Central memory CD4-positive, alpha-beta T cell (primary cell): ENCODE measurements at places on chromosomes 7 and 10.

DNA sequence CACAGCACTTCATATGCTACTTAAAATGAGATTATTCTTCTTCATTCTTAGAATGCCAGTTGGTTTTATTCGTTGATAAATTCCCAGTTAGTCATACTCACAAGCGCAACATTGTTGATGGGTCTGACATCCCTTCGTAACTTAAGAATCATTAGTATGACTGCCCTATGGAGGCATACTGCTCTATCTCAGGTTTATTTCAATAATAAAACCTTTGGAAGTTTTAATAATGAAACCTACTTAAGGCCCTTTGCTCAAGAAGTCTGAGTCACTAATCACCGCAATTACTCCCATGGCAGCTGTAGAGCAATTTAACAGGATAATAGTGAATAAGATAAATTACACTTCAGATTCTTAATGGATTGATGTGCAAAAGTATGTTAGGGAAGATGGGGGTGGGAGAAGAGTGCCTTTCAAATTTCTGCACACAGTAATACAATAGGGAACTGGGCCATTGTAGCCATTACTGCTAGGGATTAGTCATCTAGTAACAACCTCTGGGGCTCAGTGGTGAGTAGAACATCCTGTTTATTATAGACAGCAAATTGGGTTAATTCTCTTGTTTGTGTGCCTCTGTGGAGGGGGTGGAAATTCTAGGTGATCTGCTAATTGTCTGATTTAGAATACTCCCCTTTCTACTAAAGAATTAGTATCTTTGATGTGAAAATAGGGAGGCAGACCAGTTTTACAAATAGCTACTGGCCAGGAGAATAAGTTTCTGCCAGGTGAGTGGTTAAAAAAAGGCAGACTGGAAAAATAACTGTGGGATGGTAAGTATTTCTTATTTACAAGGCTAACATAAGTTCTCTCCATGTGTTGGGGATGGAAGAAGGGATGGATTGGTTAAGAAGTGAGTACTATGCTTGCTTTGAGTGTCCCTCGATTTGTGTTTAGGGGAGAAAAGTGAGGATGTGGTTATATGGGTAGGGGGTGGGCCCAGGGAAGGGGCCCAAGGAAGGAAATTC is 74.5 kb upstream of the VKORC1L1 start:
- no peak for DNase-seq

DNA sequence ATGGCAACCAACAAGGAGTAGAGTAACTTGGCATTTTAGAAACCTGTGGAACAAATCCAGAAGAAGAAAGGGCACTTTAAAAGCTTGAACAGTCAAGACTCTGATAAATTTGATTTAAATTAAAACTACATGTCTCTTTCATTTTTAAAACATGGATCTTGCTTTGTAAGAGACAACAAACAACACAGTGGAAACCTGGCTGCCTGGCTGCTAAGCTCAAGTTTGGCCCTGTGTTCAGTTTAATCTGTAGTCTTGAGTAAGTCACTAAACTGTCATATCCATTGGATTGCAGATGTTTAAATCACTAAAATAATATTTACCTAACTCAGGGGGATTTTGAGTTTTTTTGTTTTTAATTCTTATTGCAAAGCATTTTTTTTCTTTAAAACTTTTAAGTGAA is 374.9 kb upstream of the SEMA3D start:
- DNase-seq, result no peak

DNA sequence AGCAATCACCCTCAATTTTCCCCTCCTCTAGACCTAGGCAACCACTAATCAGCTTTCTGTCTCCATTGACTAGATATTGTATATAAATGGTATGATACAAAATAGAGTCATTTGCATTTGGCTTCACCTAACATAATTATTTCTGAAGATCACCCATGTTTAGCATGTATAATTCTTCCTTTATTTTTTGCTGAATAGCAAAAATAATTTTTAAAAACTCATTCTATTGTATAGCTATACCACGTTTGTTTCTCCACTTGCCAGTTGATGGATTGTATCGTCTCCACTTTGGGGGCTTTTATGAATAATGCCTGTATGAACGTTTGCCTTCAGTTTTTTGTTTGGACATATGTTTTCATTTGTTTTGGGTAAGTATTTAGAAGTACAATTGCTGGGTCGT is 95.3 kb downstream of the ZNRF2 start:
- DNase-seq, result no peak

- no peak for DNase-seq
Measured at GRCh38 chr10:35626971-35627507, 15.1 kb downstream of the FZD8 start.

- no peak for DNase-seq
Measured at GRCh38 chr7:14900051-14900450, 2.5 kb downstream of the DGKB start.

DNA sequence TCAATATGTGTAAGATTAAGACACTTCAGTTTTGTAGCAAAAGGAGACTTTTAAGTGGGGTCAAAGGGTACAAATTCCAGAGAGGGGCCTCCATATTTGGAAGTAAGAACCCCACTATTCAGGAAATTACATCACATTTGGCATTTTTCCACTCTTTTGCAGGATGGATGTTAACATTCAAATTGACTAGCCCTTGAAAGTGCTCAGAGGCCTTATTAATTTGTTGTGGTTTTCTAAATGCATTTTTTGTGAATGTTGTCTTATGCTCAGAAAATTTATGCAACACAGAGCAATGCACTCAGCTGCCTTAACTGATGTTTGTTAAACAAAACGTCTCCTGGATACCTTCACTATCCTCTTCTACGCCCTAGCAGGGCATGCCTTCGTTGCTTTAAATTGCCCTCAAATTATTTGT is 50.9 kb upstream of the PDLIM1 start:
- DNase-seq, result no peak

GRCh38 chr10:86803156-86803555 is 46.7 kb downstream of the BMPR1A start:
- no peak for DNase-seq

DNA sequence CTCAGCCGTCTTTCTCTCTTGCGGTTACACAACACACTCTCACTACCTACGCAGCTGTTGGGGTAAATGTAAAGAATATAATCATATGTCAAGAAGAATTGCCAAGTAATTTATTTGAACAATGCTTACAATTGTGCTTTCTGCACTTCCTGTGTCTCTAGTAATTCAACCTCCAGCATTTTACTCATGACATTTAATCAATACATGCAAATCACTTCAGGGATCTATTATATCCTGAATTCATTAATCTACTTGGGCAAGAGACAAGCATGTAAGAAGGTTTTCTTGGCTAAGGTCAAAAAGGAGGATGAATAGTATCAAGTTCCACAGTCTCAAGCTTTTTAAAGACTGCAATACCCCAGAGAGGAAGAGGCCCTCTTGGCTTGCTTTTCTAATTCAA is 562.9 kb upstream of the ADARB2 start:
- DNase-seq, result no peak

DNA sequence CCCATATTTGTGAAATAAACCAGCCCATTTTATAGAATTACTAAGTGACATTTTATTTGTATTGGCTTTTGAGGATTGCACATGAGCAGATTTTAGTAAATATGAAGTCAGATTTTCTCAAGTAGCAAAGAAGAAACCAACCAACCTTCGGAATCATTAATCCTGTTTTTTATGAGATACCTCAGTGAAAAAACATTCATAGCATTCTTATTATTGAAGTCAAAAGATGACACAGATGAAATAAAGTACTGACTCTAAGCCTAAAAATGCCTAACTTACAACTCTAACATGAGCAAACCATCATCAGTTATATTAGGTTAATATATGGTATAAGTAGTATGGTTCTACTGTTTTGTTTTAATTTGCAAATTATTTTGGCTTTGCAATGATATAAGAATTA is 59.9 kb upstream of the AGBL3 start:
- no peak for DNase-seq

GRCh38 chr7:70678621-70679251 is 453.2 kb upstream of the GALNT17 start:
- DNase-seq, result no peak

- no peak for DNase-seq
Measured at GRCh38 chr10:71080381-71081228, 131.8 kb upstream of the UNC5B start.

DNA sequence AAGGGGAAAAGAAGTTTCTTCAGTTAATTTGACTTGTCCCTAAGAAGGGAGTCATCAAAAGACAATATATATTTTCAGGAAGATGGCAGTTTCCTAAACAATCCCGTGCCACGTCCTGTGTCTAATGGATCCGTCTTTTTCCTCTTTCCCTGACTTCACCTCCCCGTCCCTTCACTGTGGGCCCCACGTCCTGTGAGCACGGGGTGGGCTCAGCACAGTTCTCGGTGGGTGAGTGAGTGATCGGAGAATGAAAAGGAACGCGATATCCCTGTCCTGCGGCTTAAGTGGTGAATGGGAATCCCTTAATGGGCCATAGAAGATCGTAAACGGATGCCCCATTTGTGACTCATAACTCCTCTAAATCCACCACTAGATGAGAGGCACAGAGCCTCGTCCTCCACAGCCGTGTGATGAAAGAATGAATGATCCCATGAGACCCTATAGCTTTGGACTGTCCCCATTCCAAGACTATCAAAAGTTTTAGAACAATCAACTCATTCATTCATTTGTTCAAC is 63.5 kb upstream of the PITRM1 start:
- DNase-seq, result no peak

DNA sequence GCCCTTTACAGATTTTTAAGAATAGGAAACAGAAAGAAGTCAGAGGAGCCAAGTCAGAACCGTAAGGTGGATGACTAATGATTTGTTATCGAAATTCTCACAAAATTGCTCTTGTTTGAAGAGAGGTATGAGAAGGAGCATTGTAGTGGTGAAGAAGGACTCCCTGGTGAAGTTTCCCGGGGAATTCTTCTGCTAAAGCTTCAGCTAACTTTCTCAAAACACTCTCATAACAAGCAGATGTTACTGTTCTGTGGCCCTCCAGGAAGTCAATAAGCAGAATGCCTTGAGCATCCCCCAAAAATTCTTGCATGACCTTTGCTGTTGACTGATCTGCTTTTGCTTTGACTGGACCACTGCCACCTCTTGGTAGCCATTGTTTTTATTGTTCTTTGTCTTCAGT is 152.9 kb downstream of the HGF start:
- no peak for DNase-seq

DNA sequence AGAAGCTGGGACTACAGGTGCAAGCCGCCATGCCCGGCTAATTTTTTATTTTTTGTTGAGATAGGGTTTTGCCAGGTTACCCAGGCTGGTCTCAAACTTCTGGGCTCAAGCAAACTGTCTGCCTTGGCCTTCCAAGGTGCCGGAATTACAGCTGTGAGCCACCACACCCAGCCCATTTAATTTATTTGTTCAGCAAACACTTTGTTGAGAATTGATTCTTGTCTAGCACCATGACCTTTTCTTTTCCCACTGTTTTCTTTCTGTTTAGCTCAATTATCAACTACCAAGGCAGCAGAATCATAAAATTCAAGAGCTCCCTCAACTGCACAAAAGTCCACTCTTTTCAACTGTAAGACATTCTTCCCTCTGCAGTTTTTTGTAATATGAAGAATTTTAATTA is 47.8 kb upstream of the PARD3 start:
- no peak for DNase-seq

DNA sequence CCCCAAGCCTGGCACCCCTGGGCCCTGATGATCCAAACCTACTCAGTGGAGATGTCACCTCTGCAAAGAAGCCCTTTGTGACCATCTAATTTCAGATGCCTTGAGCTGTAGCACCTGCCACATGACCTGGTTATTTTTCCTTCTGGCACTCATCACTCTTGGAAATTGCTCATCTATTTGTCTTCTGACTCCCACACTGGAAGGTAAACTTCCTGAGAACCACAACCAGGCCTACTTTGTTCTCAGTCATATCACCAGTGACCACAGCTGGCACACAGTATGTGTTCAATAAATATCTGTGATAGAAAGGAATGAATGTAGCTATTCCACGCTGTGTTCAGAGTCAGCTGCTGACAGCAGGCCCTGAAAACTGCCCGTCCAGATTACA is 97.1 kb downstream of the SH3PXD2A start:
- DNase-seq, result no peak

- no peak for DNase-seq
Measured at GRCh38 chr10:33716501-33717267, 382.2 kb upstream of the NRP1 start.

- no peak for DNase-seq
Measured at GRCh38 chr10:73039635-73040034, 57.0 kb downstream of the P4HA1 start.

- DNase-seq, result no peak
Measured at GRCh38 chr10:50398823-50399222, 147.5 kb upstream of the ASAH2 start.

DNA sequence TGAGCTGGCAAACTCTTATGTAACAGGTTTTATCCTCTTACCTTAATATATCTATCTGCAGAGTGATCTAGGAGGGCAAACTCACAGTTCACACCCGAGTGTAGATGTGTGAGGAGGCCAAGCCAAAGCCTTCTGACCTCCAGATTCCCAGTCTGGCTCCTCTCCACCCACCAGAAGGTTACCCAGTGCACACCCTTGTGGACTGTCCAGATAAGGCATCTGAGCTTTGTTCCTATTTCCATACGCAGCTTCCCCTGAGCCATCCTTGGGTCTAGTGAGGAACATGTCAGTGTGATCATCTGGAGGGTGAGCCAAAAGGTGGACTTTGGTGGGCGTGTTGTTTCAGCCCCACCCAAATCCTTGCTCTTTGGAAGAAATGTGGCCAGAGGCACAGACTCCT is 203.0 kb upstream of the MEOX2 start:
- no peak for DNase-seq

GRCh38 chr7:138245682-138246081 is 169.4 kb downstream of the AKR1D1 start:
- DNase-seq, result no peak

- no peak for DNase-seq
Measured at GRCh38 chr7:150975536-150976319, 2.4 kb downstream of the KCNH2 start.

DNA sequence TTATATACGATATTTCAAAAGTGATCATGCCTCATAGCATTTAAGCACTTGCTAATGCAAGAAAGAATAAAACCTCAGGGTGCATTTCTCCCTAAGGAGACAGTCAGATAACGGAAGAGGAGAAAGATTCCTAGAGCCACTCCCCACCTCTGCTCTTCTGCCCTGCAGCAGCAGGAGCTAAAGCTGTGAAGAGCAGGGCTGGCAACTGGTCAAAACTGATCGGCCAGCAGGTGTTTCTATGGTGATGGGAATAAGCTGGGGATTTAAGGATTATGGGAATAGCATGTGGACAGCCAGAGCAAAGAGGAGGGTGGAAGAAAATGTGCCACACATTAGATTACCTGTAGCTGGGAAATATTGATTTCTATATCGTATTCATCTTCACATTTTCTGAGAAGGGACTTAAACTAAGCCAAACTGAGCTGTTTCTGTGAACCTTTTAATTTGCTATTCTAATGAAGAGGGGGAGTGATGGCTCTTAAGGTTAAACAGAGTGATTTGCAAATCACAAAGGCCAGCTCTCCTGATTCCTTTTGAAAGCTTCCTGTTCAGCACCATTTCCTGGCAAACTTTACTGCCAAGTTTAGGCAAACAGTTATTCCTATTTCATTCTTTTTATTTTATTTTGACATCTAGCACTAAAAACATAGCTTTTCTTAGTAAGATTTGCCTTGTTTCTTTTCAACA is 268.9 kb upstream of the PFKP start:
- DNase-seq, result no peak

GRCh38 chr10:85036661-85037060 is 708.3 kb downstream of the CCSER2 start:
- DNase-seq, result no peak

GRCh38 chr7:152335900-152336571 is 99.8 kb downstream of the KMT2C start:
- no peak for DNase-seq

GRCh38 chr10:122054048-122055025 is 65.4 kb downstream of the TACC2 start:
- DNase-seq, result no peak
